ENCODE measurements at places on chromosomes 12 and 14.

DNA sequence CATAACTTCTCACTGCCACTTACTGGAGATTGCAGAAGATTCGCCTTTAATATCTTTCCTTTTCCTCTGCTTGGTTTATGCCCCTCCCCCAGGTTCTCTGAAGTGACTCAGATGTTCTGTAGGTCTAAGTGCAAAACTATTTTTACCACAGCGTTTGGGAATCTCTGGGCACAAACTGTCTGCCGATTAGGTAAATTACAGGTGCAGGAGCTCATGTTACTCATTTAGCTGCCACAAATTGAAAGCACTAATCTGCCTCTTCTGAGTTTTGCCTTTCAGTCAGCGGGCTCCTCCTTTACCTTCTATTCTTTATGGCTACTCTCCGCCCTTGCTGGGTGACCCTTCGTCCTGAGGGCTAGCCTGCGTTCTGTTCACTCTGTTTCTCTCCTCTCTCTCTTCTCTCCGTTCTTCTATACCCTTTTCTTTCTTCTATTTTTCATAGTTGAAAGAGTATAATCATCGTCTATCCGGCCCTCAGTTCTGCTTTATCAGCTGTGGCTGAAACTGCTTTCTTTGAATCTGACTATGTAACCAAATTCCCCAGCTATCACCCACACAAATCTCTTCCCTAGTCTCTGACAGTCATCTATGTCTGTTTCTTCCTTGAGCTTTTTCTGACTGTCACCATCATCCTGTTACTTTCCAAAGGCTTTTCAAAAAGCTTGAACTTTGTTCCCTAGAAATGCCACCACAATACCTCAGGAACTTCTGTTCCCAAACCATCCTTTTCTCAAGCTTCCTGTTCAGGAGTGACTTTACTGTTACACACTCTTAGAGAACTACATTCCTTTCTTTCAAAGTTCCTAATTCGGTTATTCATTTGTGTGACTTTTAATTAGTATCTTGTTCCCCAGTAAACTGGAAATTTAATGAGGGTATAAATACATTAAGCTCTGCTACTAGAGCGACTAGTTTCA lies 4.3 kb upstream of the MYF6 start:
- DNase-seq, result peak; percentile 16

- no peak for DNase-seq
Observed at GRCh38 chr14:28323366-28323765, 443.2 kb upstream of the FOXG1 start.

GRCh38 chr14:103391048-103391447 lies 5.8 kb downstream of the MARK3 start:
- peak; percentile 18 for DNase-seq

DNA sequence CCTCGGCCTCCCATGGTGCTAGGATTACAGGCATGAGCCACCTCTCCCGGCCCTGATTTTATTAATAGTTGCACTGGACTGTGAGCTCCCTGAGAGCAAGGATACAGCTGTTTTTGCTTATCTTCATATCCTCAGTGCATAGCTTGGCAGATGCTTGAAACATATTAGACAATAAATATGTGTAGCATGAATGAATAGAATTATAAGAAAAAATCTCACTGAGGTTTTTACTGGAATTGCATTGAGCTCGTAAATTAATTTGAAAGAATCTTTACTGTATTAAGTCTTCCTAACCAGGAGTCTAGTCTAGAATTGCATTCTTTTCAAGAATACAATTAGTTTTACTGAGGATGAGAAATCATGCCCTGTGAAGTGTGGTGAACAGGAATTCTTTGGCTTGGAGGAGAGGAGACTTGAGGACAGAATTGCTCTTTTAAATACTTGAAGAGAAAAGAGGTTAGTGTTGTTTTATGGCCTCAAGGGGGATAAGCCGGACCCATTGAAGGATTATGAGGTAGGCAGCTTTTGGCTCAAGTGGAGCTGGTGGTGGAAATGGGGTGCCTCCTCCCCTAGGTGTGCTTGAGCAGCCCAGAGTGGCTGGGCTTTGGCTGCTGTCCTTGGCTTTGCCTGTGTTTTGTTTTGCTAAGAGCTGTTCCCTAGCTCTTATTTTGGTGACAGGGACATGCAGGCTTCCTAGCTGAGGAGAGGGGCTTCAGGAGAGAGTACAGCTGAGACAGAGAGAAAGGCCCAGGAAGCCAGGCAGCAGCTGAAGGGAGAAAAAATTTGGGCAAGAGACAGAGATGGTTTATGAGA lies 34.0 kb downstream of the PLEKHD1 start:
- no peak for DNase-seq

- no peak for DNase-seq
Observed at GRCh38 chr12:34376133-34376799, 354.0 kb downstream of the ALG10 start.

DNA sequence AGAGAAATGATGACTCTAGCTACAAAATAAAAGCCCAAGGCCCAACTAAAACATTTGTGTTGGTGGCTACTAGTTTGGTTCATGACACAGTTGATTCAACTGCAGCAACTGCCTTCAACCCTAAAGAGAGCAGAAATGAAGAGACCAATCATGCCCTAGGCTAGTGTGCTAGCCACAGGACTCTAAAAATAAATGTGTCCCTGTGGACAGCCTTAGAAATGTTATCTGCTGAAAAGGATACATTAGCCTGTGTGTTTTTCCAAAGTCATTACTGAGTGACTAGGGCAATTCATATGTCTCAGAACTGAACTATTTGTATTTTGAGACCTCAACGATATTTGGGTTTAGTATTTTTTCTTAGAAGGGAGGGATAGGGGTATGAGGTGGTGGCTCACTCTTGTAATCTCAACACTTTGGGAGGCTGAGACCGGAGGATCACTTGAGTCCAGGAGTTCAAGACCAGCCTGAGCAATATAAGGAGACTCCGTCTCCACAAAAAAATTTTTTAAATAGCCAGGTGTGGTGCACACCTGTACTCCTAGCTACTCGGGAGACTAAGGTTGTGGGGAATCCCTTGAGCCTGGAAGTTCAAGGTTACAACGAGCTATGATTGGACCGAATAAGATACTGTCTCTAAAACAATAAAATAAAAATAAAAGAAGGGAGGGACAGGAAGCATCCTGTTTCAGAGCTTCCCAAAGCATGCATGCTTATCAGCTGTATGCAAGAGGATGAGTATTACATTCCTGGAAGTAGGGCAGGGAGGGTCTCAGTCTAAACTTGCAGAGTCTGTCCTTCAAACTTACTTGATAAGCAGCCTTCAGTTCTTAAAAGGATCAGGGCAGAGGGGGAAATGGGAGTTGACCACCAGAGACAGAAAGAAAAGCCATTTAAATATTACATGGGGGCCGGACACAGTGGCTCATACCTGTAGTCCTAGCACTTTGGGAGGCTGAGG lies 29.6 kb upstream of the NAP1L1 start:
- no peak for DNase-seq

DNA sequence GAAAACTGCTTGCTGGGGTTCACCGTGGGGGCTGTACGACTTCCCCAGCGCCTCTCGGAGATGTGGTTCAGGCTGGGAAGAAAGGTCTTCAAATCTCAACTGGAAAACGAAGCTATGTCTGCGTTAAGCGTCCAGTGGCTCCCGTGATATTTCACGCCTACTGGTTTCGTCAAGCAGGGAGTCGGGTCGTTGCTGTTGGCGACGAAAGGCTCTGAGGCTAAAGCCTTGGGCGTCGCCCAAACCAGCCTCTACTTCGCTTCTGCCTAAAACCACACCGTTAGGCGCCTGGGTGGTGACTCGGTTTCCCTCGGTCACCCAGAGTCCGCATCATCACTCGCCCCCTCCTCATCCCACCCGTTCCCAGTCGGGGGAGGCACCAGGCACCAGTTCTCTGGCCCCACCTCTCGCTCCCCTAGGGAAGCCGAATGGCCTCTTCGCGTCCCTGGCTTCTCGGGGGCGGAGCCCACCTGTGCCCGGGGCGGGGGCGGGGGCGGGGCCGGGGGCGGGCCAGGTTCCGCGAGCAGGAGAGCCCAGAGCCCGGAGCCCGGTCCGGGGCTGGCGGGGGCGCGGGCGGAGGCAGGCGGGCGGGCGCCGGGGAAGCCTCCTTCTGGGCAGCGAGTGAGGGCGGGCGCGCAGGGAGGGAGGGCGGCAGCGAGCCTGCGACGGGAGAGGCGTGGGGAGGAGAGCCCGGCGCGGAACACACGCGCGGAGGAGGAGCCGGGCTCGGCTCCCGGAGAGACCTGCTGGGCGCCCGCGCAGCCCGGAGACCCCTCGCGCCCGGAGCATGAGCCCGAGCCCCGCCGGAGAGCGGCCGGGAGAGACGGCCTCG lies at the start of gene B4GALNT3:
TSS of gene B4GALNT3 (plus strand) at position 510 of the 829 bp plus-strand sequence. CDS start 438 bp downstream, outside the sequence.
- peak; percentile 74 for DNase-seq

DNA sequence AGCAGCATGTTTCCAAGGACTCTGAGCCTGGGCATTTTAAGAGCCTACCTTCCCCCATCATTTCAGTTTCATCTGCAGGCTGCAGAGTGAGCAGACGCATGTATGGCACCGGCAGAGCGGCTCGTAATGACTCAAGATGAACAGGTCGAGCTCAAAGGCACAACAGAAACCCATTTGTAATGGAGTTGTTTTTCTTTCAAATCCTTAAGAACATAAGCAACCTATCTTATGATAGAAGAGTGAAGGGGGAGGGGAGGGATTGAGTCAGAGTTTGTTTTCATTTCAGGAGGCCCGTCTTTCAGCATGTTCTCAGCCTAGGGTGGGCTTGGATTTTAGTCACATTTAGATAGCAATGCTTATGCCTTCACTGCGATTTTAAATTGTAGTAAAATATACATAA lies 54.9 kb upstream of the CISTR start:
- no peak for DNase-seq

GRCh38 chr14:23319746-23320583 lies 1.3 kb upstream of the PABPN1 start:
- DNase-seq, result peak; percentile 35

DNA sequence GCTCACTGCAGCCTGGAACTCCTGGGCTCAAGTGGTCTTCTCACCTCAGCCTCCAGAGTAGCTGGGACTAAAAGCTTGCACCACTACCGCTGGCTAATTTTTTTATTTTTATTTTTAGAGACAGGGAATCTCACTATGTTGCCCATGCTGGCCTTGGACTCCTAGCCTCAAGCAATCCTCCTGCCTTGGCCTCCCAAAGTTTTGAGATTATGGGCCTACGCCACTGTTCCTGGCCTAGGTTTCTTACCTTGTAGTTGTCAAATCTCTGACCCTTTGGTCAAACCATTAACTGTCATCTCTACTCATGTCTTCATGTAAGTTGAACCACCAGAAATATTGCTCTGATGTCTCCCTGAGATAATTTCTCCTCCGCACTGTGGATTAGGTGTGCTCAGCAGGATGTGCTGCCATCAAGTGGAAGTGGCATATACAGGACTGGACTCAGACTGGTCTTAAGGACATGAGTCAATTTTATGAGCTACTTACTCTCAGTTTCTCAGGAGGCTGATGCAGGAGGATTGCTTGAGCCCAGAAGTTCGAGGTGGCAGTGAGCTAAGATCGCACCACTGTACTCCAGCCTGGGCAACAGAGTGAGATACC lies 28.5 kb downstream of the ACTR6 start:
- peak; percentile 12 for DNase-seq

DNA sequence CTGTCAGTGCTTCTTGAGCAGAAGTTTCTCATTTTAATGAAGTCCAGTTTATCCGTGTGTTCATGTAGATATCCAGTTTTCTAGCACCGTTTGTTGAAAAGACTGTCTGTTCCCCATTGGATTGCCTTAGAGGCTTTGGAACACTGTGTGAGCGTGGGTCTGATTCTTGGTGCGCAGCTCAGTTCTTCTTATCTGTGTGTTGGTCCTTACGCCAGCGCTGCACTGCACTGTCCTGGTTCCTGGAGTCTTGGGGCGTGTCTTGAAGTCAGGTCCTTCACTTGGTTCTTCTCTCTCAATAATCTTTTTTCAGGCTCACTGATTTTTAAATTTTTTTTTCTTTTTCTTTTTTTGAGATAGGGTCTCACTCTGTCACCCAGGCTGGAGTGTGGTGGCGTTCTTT lies 25.5 kb downstream of the EP400 start:
- DNase-seq, result no peak

DNA sequence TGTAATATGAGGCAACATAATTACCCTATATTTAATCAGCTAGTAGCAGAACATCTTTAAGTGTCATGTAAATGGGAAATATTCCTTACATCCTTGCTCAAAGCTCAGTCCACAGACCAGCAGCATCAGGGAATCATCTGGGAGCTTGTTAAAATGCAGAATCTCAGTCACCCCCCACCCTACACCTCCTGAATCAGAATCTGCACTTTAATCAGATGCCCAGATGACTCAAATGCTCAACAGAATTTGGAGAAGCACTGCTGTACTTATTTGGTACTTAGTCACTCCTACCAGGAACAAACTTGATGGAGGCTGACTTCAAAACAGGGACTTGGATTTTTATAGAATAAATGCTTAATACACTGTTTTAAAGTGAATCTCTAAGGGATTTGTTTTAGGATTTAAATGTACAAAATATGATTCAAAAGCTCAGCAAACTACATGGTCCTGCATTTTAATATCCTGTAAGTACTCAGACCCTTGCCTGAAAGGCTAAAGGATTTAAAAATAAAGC lies 96.5 kb downstream of the ARMH4 start:
- no peak for DNase-seq

GRCh38 chr12:132186857-132187620 lies 42.8 kb downstream of the NOC4L start:
- no peak for DNase-seq

GRCh38 chr12:62840806-62841205 lies 94.1 kb downstream of the PPM1H start:
- no peak for DNase-seq

DNA sequence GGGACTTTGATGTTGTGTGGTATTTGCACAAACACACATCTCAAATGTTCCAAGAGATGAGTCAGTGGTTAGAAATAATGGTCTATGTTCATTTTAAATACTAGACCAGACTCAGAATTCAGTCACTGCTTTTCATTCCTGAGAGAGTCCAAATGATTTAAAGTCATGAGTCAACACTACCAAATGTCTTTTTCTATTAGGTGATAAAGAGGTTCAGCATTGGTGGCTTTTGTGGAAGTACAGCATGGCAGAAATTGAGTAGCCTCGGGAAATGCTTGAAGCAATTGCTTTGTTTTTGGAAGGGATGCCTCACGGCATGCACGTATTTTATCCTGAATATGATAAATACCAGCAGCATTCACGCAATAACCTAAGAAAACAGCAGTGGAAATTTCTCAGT lies 115.7 kb downstream of the DIO2 start:
- DNase-seq, result no peak

Data from NCI-H1105 treated with DMSO at 0.1 percent for 48 hours (cell line).